ENCODE measurements at places on chromosomes 11 and 22.

GRCh38 chr11:128653801-128654231, 40.1 kb upstream of the FLI1 start:
- DNase-seq, result peak; percentile 40

DNA sequence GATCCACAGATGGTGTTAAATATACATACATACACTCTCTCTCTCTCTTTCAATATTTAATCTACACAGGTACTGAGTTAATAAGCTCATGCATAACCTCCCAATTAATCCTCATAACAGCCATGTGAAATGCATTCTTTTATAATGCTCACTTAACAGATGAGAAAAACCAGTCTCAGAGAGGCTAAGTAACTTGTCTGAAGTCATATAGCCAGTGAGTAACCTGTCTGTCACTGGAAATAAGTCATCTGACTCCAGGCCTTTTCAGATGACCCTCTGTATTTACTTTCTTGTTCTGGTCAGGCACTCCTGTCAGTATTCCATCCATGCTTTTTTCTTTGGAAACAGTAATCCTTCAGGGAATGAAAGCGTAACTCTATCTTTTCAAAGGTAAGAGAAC, 594.0 kb upstream of the TENM4 start:
- no peak for DNase-seq

GRCh38 chr22:41474872-41475451, 6.0 kb downstream of the ACO2 start:
- no peak for DNase-seq

GRCh38 chr11:17745023-17745772, 10.6 kb downstream of the KCNC1 start:
- no peak for DNase-seq

GRCh38 chr22:47294576-47294975, 532.1 kb downstream of the TBC1D22A start:
- no peak for DNase-seq

DNA sequence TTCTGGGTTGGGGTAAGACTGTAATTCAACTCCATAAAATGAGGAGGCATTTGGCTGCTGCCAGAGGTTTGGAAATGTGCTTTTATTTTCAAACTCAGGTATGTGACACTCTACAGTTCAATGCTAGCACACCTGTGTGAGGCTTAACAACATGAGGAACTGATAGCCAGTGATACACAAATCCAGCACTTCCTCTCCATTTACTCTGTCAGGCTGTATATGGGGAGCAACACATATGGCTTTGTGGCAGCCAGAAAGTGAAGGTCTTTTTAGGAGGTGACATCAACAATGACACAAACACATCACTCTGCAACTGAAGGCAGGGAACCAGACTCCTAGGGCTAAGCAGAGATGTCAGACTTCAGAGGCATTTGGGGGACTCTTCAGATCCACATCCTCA, 4.6 kb upstream of the LYVE1 start:
- DNase-seq, result no peak

DNA sequence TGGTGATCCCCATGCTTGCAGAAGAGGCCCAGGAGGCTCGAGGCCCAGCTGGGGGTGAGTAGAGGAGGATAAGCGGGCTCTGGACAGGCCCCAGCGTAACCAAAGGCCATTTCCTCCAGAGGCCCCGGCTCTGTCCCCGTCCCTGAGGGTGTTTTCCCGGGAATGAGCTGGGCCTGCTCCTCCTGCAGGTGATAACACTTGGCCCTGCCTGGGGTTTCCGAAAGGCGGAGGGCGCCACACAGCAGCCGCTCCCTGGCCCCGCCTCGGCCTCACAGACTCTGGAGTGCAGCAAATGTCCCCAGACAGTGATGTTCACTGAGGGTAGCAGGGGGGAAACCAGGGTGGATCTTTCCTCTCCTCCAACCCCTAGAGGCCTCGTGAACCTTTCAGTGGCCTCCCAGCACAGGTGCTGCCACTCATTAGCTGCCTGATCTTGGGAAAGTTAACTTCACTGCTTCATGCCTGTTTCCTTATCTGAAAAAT, 10.5 kb upstream of the MGAT3 start:
- no peak for DNase-seq

- no peak for DNase-seq
Measured at GRCh38 chr22:39276440-39277141, 31.8 kb upstream of the PDGFB start.

- peak; percentile 35 for DNase-seq
Measured at GRCh38 chr11:66745356-66746235, 16.6 kb upstream of the SPTBN2 start.

DNA sequence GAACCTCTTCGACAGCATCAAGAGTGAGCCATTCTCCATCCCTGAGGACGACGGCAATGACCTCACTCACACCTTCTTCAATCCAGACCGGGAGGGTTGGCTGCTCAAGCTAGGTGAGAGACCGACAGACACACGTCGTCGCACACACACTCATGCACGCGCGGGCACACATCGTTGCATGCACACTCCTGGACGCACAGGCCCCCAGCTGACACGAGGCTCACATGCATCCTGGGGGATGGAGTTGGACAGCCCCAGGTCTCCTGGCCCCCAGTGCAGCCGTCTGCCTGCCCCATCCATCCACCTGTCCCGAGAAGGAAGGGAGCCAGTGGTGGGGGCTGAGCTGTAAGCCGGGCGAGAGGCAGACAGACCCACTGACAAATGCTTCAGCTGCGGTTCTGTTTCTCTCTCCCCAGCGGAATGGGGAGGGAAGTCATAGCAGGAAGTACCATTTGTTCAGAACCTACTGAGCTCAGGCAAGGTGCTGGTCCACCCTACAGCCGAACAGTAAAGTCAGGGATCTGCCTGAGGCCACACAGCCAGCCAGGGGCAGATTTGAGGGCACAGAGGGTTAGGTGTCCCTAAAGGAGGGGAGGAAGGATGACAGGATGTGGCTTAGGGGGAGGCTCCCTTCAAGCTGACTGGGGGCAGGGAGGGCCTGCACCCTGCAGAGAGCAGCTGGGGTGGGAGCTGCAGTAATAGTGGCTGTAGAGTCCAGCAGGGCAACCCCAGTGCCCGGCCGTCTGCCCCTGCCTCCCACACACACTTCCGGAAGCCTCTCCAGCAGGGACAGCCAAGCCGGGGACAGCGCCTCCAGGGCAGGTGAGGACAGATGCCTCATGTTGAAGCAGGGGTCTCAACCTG, 27.1 kb downstream of the CYTH4 start:
- DNase-seq, result no peak

DNA sequence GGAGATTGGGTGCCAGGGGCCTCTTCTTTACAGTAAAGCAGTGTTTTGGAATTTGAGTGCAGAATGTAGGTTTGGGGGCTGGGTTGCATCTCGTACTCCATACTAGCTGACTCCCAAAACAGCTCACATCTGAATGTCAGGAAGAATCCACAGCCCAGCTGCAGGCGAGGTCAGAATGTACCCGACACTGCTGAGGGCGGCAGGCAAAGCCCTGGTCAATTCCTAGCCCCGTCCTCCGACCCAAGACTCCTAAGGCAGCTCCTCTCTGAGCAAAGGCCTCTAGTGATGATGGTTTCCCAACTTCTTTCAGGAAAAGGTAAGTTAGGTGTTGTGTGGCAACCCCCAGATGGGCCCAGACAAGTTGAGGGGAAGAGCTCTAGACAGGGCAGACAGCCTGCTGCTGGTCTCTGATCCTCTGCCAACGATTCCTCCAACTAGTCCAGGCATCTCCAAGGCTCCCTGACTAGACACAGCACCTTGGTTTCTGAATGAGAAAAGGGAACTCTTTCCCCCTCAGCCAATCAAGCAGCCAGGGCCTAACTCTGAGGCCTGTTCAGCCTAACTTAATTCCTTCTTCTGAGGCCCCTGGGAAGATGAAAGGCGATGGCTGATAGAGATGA, 8.6 kb downstream of the LARGE2 start:
- DNase-seq, result no peak

DNA sequence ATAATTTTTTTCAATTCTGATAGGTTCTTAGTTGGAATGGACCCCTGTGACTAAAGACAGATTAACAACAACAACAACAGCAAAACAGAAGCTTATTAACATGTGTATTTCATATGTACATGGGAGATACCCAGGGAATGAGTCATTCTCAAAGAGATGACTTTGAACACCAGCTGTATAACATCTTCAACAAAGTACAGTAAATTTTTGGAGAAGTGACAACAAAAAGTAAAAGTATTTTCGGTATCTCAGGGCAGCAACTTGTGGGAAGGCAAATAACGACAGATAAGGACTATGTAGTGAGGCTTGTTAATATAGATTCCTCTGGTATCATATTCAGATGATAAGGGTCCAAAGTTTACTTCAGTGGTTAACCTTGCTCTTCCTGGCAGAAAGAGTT, 573.4 kb upstream of the RAG2 start:
- DNase-seq, result no peak

- no peak for DNase-seq
Measured at GRCh38 chr22:36914390-36914752, 943 bp downstream of the CSF2RB start.

DNA sequence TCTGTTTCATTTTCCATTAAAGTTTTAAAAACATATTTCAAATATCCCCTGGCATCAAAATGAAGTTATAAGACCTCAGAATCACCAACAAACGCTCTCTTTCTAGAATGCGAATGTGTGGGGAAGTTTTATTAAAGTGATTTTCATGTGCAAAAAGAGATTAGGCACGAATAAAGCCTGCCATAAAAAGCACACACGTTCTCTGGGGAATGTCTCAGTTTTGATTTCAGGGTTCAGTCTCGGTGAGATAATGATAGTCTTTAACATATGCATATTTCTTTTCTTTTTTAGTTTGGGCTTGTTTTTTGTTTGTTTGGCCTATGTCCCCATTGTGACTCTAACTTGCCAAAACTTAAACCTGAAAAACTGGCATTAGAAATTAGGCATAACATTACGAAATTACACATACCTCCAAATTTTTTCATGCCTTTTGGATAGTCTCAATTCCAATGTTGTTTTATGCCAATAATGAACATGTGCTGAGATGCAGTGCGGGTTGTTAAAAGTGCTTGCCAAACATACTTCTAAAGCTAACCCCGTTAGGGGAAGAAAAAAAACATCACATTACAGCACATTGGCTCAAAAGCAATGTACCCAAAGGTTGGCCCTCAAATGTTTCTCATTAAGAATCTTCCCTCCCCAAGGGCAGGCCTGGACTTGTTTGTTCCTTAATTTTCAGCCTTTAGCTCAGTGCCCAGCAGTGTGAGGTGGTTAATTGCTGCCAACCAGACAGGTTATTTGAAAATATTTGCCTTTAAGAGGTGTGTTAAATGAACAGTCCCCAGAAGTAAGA, 33.2 kb upstream of the FBLN1 start:
- DNase-seq, result no peak

DNA sequence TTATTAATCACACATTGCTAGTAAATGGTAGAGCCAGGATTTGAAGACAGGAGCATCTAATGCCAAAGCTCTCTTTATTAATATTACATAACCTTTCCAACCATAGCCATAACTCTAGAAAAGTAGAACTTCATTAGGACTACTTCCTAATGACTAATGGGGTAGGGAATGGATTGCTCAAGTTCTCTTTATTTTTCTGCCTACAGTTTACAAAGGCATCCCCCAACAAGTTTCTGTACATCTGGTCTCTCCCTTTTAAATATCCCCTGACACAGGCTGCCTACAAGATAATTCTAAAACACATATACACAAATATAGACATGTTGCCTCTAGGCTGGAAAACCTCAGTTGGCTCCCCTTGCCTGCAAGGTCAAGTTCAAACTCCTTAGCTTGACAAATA, 534.9 kb downstream of the SOX6 start:
- DNase-seq, result no peak

GRCh38 chr22:49353235-49353634, 474.4 kb downstream of the BRD1 start:
- DNase-seq, result no peak

GRCh38 chr11:35951680-35952079, 7.8 kb downstream of the LDLRAD3 start:
- no peak for DNase-seq

DNA sequence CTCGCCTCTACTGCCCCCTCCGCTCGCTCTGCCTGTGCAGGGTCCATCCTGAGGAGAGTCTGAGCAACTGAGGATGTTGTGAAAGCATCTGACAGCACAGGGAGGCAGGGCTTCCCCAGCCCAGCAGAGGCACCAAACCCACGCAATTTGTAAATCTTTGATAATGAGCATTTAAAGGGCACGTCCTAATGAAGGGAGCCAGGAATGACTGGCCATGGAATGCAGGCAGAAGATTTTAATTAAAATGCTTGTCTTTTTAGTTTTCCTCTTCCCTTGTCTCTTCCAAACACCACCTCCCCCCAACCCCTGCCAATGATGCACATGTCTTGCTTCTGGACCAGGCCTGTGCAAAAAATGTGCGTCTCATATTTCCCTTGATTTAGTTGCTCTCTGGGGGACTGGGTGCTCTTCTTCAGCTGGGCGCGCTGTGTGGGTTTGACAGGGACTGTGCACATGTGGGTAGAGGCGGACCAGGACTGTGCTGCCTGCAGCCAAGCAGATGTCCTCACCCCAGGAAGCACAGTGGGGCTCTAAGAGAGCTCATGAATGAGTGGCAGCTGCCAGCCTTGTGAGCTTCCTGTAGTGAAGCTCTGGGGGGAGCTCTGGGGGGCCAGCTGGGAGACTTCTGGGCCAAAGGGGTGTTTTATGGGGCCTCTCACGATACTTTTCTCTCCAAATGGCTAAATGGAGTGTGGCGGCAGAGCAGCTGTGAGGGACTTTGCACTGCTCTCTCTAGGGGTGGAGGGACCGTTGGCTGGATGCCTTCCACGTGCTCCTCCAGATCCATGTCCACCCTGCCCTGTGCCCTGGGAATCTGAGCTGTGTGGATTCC, 273.5 kb downstream of the ST3GAL4 start:
- peak; percentile 77 for DNase-seq

DNA sequence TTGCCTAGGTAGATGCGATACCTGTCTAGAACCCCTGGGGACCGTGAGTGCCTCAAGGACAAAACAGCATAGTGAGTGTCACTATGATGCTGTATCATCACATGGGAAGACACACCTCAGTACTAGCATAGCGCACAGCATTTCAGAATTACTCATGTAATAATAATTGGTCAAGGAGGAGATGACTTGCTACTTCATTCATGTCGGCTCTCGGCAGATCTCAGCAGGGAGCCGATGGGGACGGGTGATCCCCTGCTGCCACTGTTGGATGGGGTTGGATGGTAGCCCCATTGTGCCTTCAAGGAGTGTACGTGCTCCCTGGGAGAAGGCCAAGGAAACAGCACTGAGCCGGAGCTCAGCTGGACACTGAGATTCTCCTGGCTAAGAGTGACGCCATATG, 186.9 kb downstream of the EFCAB6 start:
- no peak for DNase-seq

GRCh38 chr11:20544603-20545237, 54.7 kb upstream of the SLC6A5 start:
- DNase-seq, result no peak

GRCh38 chr22:42791721-42792452, 65.2 kb downstream of the ARFGAP3 start:
- no peak for DNase-seq

All from retina (tissue), 1 donor.